ENCODE measurements at places on chromosomes 2 and 18. TPM values are rescaled to one million over a fixed set of nuclear protein-coding genes. Genes with fewer than 3 reads are reported as not detected.

The SERPINB10 gene
- 0.09 TPM for total RNA-seq

The IL37 gene
- total RNA-seq, result not detected

The ASB18 gene
- total RNA-seq, result not detected

The CNTNAP5 gene
- 0.09 TPM for total RNA-seq

The ADAM23 gene
- total RNA-seq, result 18.4 TPM

The REL gene
- 4.5 TPM for total RNA-seq

The COL4A4 gene
- 1.3 TPM for total RNA-seq

The CENPO gene
- 8.5 TPM for total RNA-seq

The RAPGEF4 gene
- 6.2 TPM for total RNA-seq

The NT5C1B gene
- total RNA-seq, result not detected

The IL1RN gene
- total RNA-seq, result not detected

The EGR4 gene
- not detected for total RNA-seq

The NPAS2 gene
- 5.8 TPM for total RNA-seq

The MC5R gene
- total RNA-seq, result not detected

The TCF7L1 gene
- 5.1 TPM for total RNA-seq

The CFAP221 gene
- total RNA-seq, result not detected

The GLI2 gene
- total RNA-seq, result 0.38 TPM

The AGXT gene
- total RNA-seq, result not detected

The TGFA gene
- total RNA-seq, result 0.38 TPM

The CACNB4 gene
- total RNA-seq, result 0.18 TPM

The CRACDL gene
- 8.7 TPM for total RNA-seq

The TCF23 gene
- total RNA-seq, result not detected

The TNFRSF11A gene
- 3.1 TPM for total RNA-seq

The GKN1 gene
- not detected for total RNA-seq

The WNT10A gene
- not detected for total RNA-seq

The PJVK gene
- 0.66 TPM for total RNA-seq

The FAM237A gene
- not detected for total RNA-seq

The EFHD1 gene
- 0.47 TPM for total RNA-seq

The CHRND gene
- not detected for total RNA-seq

The UGT1A1 gene
- total RNA-seq, result not detected

The CFAP65 gene
- total RNA-seq, result under 0.01 TPM

The ASPRV1 gene
- total RNA-seq, result 0.09 TPM

The GULP1 gene
- total RNA-seq, result 35.5 TPM

The CXCR4 gene
- total RNA-seq, result 76.6 TPM

The ALPI gene
- total RNA-seq, result not detected

The HOXD3 gene
- total RNA-seq, result 0.54 TPM

The C2orf15 gene
- 0.18 TPM for total RNA-seq

The RND3 gene
- total RNA-seq, result 58.3 TPM

The CCDC68 gene
- 5.9 TPM for total RNA-seq

The CNOT11 gene
- total RNA-seq, result 17.9 TPM

The PROM2 gene
- 0.19 TPM for total RNA-seq

The ITGB6 gene
- total RNA-seq, result not detected

The CABYR gene
- 1.6 TPM for total RNA-seq

The UPP2 gene
- total RNA-seq, result not detected

The ZNF2 gene
- 6.7 TPM for total RNA-seq

The WDR54 gene
- 46.7 TPM for total RNA-seq

The ROCK2 gene
- 40.4 TPM for total RNA-seq
